Stimulated activated CD4-positive, alpha-beta T cell treated with anti-CD3 and anti-CD28 coated beads, Interleukin-15, amount 100 ng/mL, for 24 hours (primary cell): ENCODE measurements at places on chromosomes 11 and 22.

DNA sequence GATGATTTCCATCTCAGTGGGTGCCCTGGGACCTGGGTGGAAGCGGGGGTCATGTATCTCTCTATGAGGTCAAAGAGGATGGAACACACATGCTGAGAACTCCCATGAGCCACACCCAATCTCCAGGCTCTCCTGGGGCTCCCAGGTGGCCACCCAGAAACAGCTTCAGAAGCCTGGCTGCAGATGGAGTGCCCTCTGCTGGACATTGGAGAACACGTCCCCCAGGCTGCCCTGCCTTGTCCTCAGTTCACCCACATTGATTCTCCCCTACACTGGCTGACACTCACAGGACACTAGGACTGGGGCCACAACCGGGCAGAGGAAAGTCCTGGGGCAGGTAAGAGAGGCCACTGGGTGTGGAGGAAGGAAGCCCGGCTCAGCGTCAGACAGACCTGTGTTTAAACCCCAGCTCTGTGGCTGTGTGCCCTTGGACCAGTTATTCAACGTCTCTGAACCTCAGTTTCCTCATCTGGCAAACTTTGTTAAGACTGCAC lies 4.5 kb upstream of the NOL12 start:
- DNase-seq: peak; percentile 85

DNA sequence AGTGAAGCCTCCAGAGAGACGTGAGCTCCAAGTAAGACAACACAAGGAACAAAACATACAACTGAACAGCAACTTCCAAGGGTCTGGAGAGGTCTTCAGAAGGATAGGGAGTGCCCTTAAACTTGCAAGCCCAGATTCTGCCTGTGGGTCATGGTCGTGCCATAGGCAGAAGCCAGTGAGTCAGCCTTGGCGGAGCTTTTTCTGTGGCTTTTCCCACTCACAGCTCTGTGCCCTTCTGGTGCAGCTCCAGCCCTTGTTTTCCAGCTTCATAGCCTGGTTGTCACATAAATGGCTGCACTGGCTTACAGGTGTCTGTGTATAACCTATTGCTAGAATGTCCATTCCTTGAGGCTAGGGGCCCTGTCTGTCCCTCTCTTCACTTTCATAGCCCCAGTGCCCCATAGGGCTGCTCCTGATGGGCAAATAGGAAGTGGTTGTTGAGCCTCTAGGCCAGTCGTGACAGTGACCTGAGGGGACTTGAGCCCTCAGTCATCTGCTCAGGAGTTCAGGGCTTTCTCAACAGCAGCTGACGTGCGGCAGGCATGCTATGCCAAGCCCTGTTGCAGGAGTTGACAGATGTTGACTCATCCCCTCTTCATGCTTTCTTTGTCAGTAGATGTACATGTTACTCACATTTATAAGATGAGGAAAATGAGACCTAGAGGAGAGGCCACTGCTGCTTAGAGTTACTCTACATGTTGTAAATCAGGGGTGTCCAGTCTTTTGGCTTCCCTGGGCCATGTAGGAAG lies 7.4 kb downstream of the MED15 start:
- DNase-seq: peak; percentile 26

- DNase-seq: no peak
Observed at GRCh38 chr11:126808296-126808695, 192.3 kb downstream of the KIRREL3 start.

DNA sequence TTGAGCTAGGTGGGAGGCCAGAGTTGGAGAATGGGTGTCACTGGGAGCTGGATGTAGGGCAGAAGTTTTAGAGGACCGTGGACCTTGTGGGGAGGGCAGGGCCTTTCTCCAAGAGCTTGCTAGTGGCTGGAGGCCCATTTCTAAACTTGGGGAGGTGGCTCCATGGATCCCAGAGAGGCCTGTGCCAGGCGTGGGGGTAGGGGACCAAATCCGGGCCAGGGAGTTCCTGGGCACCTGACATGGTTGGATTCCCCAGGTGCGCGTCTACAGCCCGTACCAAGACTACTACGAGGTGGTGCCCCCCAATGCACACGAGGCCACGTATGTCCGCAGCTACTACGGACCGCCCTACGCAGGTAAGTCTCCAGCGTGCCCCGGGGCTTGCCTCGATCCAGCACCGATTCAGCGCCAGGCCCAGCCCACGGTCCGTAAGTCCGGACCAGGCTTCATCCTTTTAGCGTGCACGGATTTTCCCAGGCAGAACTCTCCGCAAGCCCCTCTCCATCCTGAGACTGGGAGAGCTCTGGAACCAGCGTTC lies 14.2 kb downstream of the PLEKHB1 start:
- DNase-seq: no peak

DNA sequence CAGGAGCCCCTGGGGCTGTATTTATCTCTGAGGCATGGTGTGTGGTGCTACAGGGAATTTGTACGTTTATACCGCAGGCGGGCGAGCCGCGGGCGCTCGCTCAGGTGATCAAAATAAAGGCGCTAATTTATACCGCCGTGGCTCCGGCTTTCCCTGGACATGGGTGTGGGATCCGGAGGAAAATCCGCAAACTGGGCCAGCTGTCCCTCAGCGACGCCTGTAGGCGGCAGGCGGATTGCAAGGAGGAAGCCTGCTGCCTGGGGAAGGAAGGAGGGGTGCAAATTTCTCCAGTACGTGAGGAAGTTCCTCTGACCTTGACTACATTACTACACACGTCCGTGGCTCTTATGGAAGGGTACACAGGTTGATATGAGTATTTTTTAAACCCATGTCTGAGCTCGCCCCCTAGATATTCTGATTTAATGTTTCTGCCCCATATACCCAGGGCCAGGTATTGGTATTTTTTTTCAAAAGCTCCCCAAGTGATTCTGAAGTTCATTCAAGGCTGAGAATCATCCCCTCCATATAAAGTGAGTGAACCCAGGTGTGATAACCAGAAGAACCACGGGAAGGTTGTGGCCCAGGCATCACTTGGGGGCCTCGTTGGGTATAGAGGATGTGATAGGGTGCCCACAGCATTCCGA lies 2.8 kb downstream of the MYOD1 start:
- no peak for DNase-seq
